NCI-H510A (cell line): ENCODE measurements at places on chromosomes 4 and X.

DNA sequence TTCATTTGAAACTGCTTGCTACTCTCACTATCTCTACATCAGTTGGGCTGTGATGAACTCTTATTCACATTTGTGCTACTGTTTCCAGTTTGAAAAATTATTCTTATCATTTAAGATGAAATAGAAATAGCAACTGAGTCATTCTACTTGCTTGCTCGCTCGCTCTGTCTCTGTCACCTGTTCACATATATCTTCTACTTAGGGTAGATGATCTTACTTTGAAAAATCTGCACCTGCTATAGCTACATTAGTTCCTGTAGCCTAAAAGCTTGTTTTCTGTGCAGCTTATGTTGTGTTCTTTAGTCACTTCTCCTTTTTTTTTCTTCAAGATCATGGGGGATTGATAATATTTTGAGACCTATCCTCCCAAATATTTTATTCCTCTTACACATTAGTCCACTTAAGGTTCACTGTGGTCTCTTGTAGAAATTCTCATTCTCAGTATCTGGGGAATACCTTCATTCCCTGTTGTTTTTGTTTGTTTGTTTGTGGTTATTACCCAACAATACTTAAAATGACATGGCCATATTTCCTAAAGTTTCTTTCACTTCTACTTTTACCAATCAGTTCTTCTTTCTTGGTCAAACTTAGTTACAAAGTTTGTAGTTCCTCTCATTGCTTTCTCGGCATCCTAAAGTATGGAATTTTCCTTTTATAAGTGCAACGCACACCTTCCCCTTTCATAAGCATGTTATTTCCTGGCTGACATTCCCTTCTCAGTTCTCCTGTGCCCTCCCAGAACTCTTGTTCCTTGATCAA lies 36.5 kb downstream of the CLCN5 start:
- no peak for DNase-seq

GRCh38 chrX:74550295-74550802 lies 64.1 kb downstream of the RLIM start:
- DNase-seq = peak; percentile 8

DNA sequence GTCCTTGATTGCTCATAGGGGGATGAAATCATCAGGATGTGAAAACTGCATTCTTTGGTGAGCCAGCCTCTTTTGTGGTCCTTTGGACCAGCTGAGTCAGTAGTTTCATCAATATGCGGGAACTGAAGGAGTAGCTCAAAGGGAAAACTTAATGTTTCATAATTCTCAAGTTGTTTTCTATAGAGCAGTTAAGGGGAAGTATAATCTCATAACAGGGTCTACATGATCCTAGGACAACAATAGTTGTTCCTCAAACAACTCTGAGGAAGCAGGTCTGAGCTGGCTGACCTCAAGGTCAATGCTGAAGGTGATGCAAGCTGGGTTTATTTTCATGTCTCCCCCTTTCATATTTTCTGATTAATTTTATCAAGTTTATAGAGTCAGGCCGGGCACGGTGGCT lies 36.1 kb upstream of the IRF2 start:
- DNase-seq = no peak

DNA sequence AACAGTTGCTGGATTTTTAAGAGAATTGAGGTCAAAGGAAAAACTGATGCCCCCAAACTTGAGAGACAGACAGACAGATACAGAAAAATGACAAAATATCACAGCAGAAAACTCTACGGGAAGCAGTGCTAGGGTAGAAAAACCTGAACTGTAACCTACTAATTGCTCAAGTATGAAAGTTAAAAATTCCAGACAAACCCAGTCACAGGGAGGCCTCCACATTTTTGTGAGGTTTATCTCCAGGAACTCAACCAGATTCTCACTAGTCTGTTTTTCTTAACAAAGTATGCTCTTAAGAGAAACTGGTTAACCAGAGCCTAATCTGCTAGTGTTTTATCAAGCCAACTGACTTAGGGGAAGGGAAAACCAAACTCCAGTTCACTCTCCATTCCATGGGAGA lies 19.9 kb upstream of the PPP3CA start:
- no peak for DNase-seq

DNA sequence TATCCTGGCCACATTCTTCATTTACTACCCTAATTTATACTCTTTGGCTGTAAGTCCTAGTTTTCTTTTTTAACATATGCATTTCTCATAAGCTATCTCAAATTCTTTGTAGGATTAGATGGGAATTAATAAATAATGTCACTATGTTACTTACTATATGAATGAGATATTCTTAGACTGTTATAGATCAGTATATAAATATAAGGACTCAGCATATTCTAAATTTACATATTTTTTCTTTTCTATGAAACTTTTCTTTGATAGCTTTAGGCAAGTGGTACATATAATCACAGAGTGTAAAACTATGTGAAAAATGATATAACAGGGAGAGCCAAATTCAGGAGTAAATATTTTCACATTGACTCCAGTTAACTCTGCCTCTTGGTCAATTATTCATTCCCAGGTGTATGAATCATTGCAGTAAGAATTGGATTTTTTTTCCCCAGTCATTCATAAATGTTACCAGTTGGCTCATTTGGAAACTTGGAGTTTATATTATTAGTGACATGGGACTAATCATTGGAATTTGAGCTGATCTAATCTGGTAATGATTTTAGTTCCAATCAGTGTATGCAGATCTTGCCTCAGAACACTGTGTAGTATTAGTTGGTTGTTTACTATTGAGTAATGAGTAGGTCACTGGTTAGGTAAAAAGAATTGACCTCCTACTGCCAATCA lies 25.3 kb downstream of the FHIP1A start:
- DNase-seq = no peak

GRCh38 chr4:17168571-17168970 lies 270.1 kb upstream of the LDB2 start:
- no peak for DNase-seq

- no peak for DNase-seq
These were observed 237.2 kb upstream of the FSTL5 start for GRCh38 chr4:162401021-162401420.

- DNase-seq = no peak
These were observed 11.2 kb upstream of the AMOT start for GRCh38 chrX:112851806-112852205.

DNA sequence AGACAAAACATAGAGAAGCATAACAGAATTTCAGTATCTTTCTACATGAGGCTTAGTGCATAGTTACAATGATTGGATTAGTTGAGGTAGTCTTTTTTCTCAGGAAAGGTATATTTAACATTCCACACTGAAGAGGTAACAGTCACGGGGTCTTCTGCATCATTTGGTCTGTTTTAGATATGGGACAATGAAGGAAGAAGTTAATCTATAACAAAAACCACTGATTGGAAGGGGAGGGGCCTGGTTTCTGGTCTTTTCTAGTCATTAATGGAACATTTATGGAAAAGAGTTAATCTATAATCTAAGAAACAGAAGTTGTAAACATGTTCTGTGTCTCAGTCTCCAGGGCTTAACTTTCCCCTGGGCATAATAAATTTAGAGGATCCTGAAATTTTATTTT lies 37.3 kb upstream of the HPSE start:
- DNase-seq = no peak

GRCh38 chr4:68997040-68997439 lies 45.4 kb upstream of the UGT2A3 start:
- DNase-seq = no peak

DNA sequence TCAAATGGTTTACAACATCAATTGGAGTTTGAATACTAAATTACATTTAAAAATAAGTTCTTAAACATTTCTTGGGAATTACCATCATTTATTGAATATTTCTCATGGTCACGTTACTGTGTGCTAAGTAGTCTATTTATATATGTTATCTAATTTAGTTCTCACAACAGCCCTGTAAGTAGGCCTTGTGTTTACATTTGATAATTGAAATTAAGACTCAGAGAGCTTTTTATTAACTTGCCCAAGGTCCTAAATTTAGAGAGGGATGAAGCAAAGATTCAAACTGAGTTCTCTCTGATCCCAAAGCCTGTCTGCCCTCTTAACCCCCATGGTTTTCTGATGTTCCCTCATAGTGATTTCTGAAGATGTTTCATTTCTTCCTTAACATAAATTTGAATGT lies 103.7 kb downstream of the CEP135 start:
- DNase-seq = no peak

DNA sequence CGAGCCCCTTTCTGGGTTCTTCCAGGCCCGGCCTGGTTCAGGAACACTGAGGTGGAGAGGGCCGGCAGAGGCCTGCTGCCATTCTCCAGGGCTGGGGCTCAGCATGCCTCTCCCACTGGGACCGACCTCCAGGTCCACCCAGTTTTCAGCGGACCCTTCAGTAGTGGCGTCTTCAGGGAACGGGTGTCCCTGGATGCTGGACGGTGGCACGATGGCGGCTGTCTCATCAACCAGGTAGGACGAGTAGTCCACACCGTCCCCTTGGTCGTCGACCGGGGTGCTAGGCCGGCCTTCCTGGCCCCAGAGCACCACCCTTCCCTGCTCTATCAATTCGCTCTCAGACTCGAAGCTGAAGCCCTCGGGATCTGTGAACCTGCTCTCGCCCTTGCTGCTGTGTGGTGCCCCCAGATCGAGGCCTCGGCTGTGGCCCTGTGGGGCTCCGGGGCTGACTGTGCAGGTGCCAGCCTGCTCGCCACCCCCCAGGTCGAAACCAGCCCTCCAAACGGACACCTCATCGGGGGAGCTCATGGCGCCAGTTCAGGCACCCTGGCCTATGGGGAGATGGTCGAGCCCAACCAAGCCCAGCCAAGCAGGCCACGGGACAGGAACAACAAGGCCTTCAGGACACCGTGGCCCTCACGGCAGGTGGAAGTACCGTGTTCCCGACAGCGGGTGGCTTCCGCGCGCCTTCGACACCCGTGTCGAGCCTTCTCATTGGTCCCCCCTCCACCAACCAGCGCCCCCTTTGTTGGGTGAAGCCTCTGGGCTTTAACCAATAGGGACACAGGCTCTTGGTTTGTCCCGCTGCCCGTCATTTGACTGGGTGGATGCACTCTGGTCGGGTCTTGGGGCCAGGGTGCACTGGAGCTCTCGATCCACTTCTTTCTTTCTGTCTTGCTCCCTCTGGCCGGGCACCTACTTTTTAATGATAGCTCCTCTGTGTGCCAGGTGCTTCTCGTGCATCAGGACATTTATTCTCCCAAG lies 814 bp upstream of the LOC101059915 start:
- no peak for DNase-seq

DNA sequence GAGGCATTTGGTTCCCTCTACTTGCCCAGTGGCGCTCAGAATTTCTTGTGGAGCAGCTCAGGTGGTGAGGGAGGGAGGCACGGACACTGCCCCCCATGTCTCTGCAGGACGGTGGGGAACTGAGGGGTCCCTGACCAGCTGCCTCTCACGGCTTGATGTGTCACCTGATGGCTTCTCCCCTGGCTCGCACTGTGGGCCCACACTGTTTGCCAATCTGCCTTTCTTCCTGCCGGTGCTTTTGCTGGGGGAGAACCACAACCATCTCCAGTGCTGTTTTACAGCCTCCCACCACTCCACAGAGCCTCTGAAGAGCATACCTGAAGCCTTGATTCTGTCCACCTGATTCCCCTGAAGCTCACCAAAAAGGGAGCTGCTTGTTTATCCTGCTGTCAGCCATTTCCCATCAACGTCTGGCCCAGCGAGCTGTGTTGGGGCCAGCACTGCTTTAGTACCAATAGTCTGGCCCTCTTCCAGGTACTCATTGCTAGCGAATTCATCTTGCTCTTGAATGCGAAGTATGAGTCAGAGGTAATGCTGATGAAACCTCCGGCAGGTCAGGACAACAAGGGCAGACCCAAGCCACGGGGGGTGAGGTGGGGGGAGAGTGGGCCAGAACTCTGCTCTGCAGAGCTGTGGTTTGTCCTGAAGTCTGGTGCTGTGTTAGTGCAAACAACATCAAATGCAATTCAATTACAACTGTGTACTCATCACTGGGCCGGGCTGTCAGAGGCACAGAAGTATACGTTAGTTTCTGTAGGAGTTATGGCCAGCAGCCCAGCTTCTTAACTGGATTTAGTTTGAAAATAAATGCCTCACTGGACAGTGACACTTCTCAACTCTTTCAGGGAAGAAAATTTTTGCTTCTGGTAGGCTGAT lies 208.3 kb upstream of the JADE1 start:
- peak; percentile 76 for DNase-seq

DNA sequence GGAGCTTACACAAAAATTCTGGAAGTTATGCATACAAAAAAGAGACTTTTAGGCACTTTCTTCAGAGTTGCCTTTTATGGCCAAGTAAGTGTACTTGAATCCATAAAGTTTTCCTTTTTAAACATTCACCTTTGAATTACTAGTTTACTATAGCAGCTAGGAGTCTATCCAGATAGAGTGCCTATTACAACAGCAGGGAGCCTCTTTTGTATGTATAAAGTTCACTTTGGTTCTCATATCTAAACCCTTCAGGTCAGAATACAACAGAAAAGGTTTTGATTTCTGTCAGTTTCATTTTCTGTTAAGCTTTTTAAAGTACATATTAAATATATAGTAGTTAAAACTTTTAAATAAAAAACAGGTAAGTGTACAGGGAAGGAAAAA lies 51.4 kb upstream of the IL13RA1 start:
- no peak for DNase-seq

DNA sequence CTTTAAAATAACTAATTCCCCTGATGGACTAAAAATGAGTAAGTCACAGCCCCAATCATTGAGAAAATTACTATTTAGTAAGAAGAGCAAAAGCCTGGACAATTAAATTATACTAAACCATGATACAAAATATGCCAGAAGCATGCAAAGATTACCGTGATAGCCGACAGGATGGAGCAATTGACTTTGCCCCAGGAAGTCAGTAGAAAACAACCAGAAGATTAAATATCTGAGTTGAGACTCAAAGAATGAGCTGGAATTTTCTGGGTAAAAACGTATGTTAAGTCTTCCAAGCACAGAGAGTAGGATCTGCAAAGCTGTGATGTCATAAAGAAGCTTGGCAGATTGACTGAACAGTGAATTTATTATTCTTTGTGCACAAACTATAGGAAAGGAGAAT lies 816.1 kb upstream of the TENM3 start:
- no peak for DNase-seq

DNA sequence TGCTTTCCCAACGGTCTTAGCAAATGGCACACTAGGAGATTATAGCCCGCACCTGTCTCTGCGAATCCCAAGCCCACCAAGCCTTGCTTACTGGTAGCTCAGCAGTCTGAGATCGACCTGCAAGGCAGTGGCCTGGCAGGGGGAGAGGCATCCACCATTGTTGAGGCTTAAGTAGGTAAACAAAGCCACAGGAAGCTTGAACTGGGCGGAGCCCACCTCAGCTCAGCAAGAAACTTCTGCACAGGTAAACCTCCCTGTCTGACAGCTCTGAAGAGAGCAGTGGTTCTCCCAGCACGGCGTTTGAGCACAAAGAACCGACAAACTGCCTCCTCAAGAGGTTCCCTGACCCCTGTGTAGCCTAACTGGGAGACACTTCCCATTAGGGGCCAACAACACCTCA lies 42.8 kb downstream of the BRWD3 start:
- DNase-seq = no peak

DNA sequence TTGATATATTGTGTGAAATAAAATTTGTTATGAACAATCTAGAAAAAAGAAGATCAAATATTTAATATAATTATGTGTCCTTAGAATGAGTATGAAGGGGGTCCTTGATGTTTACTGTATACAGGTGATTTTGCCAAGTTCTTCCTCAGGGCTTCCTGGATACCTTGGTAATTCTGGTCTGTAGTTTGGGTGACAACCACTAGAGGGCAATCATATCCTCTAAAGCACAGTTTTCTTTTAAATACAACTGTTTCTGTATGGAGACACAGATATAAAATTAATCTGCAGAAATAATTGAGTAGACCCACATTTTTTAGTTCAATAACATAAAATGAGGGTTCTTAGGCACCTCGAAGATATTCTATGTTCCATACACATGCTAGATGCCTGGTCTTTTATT lies 157.7 kb downstream of the SPANXN1 start:
- no peak for DNase-seq

- DNase-seq = no peak
These were observed 9.8 kb upstream of the PCDH18 start for GRCh38 chr4:137541876-137542646.

GRCh38 chrX:19882066-19882775 lies 5.2 kb downstream of the SH3KBP1 start:
- no peak for DNase-seq
